ENCODE measurements at places on chromosomes 12 and 14.

DNA sequence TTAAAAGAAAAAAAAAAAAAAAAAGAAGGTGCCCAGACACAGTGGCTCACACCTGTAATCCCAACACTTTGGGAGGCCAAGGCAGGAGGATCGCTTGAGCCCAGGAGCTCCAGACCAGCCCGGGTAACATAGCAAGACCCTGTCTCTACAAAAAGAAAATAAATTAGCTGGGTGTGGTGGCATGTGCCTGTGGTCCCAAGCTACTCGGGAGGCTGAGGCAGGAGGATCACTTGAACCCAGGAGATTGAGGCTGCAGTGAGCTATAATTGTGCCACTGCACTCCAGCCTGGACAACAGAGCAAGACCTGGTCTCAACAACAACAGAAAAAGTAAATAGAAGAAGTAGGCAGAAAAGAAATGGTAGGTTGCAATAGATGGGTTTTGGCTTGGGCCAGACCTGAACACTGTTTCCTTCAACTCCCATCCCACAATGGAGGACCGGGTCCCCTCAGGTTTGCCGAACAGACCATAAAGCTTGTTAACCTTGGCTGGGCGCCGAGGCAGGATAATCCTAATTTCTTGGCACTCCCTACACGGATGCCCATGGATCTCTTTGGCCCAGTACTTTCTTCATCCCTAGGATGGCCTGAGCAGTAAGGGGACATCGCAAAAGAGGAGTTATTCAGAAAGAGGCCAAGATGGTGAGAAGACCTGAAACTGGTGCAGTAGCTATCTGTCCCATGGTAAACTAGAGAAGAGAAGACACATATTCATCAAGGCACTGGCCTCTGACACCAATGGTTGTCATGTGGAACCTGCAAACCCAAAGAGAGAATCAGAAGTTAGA, 165.5 kb upstream of the CCND2 start:
- DNase-seq = no peak

GRCh38 chr12:72365151-72365550, 93.0 kb downstream of the TRHDE start:
- no peak for DNase-seq

- DNase-seq = no peak
Observed at GRCh38 chr14:68780358-68781160, 12.3 kb downstream of the ZFP36L1 start.

GRCh38 chr12:85632390-85632789, 203.8 kb downstream of the RASSF9 start:
- no peak for DNase-seq

DNA sequence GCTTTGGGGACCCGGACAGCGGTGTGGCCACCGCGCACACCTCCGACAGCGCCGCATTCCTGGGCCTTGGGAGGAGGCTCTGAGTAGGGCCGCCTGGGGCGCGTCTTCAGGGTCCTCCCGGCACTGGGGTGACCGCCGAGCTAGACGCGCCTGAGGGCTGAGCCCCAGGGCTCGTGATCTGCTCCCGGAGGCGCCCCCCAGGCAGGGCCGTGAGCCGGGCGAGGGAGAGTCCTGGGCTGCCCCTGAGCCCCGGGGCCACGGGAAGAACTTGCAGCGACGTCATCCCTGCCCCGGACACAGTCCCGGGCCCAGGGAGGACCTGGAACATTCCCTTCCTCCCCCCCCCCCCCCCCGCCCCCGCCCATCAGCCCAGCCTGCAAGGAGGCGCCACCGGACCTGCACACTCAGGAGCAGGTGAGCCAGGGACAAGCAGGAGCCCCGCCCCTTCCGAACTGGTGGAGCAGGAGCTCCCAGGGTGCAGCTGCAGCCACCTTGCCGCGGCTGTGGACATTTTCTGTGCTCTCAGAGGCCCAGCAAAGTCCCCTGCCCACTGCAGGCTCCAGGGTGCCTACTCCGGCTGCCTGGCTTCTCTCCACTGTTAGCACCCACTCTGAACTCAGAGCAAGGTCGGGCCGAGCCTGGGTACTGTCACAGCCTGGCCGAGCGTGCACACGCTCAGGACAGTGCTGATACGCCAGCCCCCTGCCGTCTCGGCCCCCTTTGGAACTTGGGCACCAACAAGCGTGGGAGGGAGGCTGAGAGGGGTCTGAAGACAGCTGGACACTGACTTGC, 50.7 kb downstream of the A2M start:
- no peak for DNase-seq

GRCh38 chr12:118342090-118342489, 30.6 kb downstream of the TAOK3 start:
- no peak for DNase-seq

- no peak for DNase-seq
Observed at GRCh38 chr12:41507286-41507685, 319.2 kb downstream of the PDZRN4 start.

GRCh38 chr12:116338064-116338846, 60.8 kb upstream of the MED13L start:
- DNase-seq = no peak

DNA sequence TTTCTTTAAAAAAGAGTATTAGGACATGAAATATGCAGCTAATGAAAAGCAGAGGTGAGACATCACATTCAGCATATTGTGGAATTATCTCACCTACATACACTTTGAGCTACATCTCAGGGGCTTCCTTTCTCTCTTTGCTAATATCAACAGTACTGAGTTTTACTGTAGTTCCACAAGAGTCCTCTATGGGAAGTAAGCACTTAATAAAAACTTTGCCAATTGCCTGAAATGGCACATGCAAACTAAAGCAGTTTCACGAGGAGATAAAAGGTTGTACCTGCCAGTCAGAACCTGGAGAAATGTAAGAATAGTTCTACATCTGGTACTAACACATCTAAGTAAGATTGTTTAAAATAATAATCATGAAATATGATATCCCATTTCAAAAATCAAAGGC, 73.5 kb upstream of the GPHB5 start:
- no peak for DNase-seq

- no peak for DNase-seq
Observed at GRCh38 chr12:74515849-74516248, 21.8 kb upstream of the ATXN7L3B start.

GRCh38 chr12:24088751-24089509, 139.5 kb upstream of the SOX5 start:
- DNase-seq = no peak

GRCh38 chr12:54300732-54301427, at the start of gene NFE2:
NFE2 (minus strand) TSS chr12:54301015; CDS start chr12:54295248, 5,767 bp downstream.
- no peak for DNase-seq

DNA sequence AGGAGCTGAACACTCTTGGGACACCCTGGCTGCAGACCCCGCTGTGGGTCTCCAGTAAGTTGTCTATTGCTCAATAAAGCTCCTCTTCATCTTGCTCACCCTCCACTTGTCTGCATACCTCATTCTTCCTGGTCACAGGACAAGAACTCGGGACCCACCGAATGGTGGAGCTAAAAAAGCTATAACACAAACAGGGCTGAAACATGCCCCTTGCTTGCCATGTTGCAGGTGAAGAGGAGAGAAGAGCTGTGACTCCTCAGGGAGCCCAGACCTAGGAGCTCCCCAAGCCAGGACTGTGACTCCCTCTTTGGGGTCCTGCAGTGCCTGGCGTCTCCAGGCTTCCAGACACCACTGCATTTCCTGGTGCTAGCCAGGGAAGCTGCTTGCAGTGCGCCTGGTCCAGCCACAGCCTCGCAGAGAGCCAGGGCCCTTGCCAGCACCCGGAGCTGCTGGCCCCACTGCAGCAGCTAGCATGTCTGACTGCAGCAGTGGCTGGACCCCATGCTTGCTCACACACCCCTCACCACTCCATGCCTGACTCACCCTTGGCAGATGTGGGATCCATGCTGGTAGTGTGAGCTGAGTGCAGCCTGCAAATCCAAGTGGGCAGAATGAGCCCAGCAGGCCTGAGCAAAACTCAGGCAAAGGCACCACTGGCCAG, 37.1 kb upstream of the OR5AU1 start:
- no peak for DNase-seq

- DNase-seq = no peak
Observed at GRCh38 chr12:110554184-110554583, 28.9 kb downstream of the PPTC7 start.

DNA sequence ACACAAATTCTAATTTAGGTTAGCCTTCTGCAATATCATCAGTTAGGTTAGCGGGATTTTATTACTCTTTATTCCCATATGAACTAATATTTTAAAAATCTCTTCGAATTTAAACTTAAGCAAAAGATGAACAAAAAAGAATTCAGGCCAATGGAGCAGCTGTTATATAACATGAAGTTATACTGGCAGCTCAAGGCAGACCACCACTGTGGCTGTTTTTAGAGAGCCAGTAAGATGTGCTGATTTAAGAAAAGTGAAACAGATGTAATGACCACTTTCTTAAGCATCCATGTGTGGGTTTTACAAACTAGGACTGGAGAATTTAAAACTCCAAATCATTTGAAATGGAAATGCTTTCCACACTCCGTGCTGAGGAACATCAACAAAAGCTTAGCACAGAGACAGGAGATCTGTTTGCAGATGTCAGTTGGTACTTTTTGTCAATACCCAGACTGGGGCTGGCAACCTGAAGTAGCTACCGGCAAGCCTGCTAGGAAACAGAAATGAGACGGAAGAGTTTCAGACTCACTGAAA, 164.9 kb downstream of the TTC7B start:
- no peak for DNase-seq
